ENCODE measurements at places on chromosomes 12 and 14.
A peak's percentile ranks its signal among the peaks of the same experiment; 100 is the strongest.

- no peak for DNase-seq
Measured at GRCh38 chr12:99981639-99982190, 3.0 kb downstream of the ANKS1B start.

- no peak for DNase-seq
Measured at GRCh38 chr14:104247336-104248202, 109.2 kb downstream of the KIF26A start.

DNA sequence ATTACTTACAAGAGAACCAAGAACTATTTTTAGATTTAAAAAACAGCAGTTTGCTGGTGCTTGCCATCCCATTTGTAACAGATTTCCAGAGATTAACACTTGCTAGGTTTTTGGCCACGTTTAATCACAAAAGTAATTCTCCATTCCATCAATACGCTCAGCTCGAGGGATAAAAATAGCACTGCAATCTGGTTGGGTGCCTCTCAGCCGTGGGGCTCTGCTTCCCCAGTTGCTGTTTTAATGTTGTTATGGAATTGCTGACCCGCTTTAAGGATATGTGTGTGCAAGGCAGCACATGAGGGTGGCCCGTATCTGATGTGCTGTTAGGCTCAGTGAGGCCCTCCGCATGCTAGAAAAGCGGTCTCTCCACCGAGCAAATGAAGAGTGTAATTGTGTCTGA is 222.2 kb upstream of the TMEM260 start:
- no peak for DNase-seq

- DNase-seq, result no peak
Measured at GRCh38 chr12:128204711-128205110, 62.3 kb upstream of the TMEM132C start.

- no peak for DNase-seq
Measured at GRCh38 chr14:90273532-90273931, 17.2 kb downstream of the PSMC1 start.

DNA sequence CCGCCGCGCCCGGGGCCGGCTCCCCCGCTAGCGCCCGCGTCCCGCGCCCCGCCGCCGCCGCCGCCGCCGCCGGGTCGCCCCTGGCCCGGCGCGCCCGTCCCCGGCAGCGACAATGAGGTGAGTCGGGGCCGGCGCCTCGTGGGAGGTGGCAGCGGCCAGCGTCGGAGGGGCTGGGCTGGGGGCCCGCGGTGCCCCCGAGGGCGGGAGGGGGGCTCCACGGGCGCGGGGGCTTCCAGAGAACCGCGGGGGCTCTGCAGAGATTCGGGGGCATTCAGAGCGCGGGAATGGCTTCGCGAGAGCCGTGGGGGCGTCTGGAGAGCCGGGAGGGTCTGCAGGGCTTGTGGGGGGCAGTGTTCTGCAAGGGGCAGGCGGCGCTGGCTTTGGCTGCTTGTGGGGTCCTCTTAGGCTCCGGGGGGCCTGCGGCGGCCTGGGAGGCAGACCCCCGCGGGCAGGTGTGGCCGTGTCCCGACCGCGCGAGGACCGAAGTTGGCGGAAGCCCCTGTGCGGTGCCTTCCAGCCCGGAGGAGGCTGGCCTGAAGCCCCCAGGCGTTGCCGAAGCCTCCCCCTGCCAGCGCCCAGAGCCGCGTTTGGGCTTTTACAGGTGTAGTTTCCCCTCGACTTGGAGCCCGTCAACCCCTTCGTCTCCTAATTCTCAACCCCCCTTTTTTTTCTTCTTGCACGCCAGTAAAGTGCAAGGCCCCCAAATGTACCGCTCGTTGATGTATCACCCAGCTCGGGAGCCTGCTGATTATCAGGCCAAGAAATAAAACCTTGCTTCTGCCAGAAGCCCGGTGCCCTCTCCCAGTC is 93.1 kb upstream of the EVL start:
- peak; percentile 75 for DNase-seq

DNA sequence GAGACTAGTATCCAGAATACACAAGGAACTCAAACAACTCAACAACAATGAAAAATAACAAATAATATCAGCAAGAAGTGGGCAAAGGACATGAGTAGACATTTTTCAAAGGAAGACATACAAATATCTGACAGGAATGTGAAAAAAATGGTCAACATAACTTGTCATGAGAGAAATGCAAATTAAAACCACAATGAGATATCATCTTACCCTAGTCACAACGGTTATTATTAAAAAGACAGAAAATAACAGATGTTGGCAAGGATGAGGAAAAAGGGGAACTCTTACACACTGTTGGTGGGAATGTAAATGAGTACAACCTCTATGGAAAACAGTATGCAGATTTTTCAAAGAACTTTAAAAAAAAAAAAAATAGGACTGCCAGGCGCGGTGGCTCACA is 20.4 kb downstream of the VWF start:
- DNase-seq, result no peak

DNA sequence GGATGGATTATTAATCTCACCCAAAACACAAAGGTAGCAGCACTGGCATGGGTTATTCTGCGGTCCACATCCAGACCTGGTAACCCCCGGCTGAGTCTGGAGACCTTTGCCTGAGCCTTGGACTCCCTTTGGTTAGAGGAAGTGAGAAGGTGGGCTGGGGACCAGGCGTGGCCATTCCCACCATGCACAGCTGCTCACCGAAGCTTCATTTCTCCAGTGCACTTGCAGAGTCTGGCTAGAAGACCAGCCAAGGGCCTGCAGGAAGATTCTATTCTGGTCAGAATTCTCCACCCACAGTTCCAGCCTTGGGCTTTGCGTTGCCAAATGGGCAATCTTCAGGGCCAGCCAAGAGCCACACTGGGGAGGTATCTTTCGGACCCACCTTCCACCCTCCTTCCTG is 73.0 kb downstream of the LGMN start:
- DNase-seq, result no peak

GRCh38 chr12:130192642-130193345 is 30.5 kb downstream of the FZD10 start:
- peak; percentile 14 for DNase-seq

DNA sequence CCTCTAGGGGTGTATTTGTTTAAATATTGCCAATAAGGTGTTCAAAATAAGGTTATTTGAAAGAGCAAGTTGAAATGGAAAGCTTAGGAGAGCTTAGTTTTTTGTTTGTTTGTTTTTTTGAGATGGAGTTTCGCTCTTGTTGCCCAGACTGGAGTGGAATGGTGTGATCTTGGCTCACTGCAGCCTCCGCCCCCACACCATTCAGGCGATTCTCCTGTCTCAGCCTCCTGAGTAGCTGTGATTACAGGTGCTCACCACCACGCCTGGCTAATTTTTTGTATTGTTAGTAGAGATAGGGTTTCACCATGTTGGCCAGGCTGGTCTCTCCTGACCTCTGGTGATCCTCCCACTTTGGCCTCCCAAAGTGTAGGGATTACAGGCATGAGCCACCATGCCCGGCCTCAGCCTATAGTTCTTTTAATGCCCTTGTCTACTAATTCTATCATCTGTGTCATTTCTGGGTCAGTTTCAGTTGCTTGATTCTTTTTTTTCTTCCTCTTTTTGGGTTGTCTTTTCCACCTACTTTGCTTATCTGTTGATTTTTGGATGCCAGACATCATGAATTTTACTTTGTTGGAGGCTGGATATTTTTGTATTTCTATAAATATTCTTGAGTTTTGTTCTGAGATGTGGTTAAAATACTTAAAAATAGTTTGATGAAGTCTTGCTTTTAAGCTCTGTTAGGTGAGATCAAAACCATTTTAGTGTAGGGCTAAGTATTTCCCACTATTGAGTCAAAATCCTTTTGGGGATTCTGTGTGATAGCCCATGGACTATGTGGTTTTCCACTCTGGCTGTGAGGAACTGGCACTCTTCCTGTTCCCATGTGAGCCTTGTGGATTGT is 18.7 kb downstream of the RCOR1 start:
- no peak for DNase-seq

DNA sequence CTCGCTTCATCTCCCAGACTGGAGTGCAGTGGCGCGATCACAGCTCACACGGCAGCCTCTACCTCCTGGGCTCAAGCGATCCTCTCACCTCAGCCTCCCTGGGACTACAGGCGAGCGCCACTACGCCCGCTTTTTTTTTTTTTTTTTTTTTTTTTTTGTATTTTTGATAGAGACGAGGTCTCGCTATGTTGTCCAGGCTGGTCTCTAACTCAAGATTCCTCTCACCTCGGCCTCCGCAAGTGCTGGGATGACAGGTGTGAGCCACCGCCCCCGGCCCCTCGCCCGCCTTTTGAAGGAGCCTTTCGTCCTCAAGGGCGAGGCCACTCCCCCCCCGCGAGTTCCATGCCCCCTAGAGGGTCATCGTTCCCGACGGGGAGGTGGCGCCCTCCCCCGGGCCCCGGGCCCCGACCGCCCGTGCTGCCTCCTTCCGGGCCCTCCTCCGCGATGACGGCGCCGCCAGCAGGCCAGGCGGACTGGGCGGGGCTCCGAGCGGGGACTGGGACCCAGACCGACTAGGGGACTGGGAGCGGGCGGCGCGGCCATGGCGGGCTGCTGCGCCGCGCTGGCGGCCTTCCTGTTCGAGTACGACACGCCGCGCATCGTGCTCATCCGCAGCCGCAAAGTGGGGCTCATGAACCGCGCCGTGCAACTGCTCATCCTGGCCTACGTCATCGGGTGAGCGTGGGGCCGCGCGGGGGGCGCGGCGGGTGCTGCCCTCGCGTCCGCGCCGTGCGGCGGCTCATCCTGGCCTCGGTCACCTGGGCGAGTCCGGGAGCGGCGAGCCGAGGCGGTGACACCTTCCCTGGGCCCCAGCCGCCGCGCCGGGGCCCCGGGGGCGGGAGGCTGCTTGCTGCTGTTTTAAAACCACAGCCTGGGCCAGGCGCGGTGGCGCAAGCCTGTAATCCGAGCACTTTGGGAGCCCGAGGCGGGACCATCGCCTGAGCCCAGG is at the start of gene P2RX4:
P2RX4 (plus strand) TSS at position 506 of the 949 bp plus-strand sequence; CDS start at position 542, 36 bp downstream.
- peak; percentile 90 for DNase-seq

GRCh38 chr14:54564071-54564867 is 2.7 kb upstream of the SAMD4A start:
- DNase-seq, result peak; percentile 32

GRCh38 chr12:24554612-24555295 is 394.1 kb downstream of the BCAT1 start:
- DNase-seq, result no peak

DNA sequence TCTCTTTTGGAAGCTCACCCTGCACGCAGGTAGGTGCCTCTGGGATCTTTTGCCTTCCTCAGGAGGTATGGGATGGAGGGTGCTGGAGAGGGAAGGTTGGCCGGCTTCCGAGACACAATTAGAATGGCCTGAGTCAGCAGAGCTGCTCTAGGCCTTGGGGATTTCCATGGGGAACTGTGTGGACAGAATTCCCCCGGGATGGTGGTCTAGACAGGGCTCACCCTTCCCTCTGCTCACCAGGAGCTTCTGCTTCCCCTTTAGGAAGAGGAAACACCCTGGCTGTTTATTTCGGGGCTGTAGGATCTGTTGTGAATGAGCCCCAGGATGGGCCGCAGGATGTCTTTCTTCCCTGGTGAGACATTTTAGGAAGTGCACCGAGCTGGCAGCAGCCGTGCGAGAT is 43.7 kb upstream of the TMED10 start:
- DNase-seq, result no peak

- no peak for DNase-seq
Measured at GRCh38 chr12:27852117-27852516, 72.1 kb upstream of the MANSC4 start.

GRCh38 chr12:104464899-104465298 is 8.2 kb downstream of the CHST11 start:
- DNase-seq, result no peak

DNA sequence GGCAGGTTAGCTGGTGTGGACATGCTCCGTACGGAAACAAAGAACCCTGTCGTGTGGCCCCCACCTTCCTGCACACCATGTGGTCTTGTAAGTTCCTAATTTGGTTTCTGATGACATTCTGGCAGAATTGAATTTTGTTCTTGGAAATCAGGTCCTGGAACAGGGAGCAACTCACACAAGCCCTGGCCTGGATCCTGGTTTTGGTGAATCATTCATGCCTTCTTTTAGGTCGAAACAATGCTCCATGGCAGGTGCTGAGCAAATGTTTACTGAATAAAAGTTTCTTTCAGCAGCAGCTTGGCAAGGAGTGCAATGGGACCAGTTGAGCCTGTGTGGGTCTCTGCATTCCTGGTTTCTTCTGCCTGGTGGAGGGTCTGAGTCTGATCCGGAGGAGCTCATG is 978.4 kb downstream of the BCL11B start:
- no peak for DNase-seq

DNA sequence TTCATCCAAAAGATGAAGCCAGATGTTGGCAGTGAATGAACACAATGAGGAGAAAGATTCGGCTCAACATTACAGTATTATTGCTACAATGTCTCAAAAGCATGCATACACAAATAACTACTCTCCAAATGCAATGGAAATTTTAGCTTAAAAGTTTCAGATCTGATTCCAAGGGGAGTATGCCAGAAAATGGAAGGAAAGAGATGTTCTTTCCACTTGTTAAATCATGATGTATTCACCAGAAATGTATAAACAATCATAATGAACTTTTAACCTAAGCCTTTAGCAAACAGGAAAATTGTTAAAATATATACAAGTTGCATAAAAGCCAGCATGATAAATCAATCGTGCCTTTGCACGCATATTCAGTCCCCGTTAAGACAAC is 62.1 kb downstream of the SH2B3 start:
- DNase-seq, result no peak

GRCh38 chr12:51974646-51975045 is 23.1 kb downstream of the ACVR1B start:
- no peak for DNase-seq

DNA sequence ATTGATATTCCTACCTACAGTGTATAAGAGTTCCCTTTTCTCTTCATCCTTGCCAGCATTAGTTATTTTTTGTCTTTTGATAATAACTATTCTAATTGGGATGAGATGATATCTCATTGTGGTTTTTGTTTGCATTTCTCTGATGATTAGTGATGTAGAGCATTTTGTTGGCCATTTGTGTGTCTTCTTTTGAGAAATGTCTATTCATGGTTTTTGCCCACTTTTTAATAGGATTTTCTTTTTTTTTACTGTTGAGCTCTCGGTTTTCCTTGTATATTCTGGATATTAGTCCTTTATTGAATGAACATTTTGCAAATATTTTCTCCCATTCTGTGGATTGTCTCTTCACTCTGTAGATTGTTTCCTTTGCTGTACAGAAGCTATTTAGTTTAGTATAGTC is 79.6 kb upstream of the AMIGO2 start:
- DNase-seq, result no peak

GRCh38 chr12:123034865-123035264 is 54.4 kb downstream of the ARL6IP4 start:
- DNase-seq, result no peak

DNA sequence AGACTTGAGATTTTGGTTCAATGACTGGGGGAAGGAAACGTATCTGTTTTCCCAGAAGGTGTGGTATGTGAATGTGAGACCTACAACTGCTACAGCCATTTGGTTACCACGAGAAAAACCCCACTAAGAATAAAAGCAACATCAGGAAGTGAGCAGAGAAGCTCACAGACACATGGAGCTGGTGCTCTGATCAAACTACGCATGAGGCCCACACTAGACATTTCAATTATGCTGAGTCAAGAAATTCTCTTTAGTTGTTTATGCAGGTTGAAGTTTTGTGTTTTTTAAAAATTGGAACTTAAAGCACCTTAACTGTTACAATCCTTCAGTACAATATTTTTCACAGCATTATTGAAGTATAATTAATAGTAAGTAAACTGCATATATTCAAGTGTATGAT is 8.9 kb upstream of the SPTLC2 start:
- DNase-seq, result no peak

- peak; percentile 86 for DNase-seq
Measured at GRCh38 chr12:49388682-49389386, 21.6 kb downstream of the SPATS2 start.
